ENCODE measurements at places on chromosomes 4 and X.

DNA sequence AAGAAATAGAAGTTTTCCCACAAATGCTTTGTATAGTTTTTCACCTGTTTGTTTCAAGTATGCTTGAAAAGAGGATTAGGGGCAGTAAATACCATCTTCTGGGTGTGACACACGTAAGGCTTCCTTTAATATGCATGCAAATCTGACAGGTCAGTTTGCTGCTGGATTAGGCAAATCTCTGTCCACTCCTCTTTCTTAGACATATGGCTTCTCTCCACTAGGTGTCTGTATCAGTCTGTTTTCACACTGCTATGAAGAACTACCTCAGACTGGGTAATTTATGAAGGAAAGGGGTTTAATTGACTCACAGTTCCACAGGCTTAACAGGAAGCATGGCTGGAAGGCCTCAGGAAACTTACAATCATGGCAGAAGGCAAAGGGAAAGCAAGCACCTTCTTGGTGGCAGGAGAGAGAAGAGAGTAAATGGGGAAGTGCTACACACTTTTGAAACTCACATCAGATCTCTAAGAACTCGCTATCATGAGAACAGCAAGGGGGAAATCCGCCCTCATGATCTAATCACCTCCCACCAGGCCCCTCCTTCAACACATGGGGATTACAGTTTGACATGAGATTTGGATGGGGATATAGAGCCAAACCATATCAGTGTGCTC, 66.9 kb downstream of the TAB3 start:
- no peak for DNase-seq

DNA sequence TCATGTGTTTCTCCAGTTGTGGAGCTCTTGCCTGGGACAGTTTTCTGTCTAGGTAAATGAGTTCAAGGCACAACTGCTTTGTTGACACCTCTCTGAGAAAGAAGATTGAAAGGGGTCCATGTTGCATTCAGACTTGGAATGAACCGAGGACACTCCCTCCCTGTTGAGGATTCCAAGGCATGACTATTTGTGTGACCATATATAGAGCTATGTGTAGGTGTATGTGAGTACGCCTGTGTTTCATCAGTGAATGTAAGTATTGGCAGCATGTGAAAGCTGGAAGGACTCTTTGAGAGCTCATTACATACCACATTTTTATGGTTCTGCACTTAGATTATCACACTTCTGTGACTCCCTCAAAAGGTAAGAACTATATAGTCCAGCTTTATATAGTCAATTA, 3.4 kb downstream of the HEPH start:
- peak; percentile 34 for DNase-seq

GRCh38 chr4:30555775-30556174, 164.4 kb upstream of the PCDH7 start:
- no peak for DNase-seq

- peak; percentile 61 for DNase-seq
These were observed 166.8 kb downstream of the SHROOM3 start for GRCh38 chr4:76601791-76602190.

DNA sequence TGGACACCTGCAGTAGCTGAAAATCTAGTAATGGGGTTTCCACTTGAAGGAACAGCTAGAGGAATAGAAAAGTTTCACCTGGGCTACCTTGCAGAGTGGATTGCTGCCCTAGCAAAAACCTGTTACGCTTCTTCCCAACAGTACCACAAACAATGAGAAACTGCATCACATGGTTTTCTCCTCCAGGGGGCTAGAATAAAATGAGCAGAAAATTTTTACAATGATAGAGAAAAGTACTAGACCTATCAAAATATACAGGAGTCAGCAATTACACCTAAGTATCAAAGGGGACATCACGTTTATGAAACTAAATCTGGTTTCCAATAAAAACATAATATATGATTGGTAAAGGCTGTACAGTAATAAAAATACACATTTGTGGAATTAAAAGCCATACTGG, 423.1 kb upstream of the PITX2 start:
- DNase-seq: no peak

- DNase-seq: peak; percentile 19
These were observed 531 bp downstream of the ZNF141 start for GRCh38 chr4:337932-338758.

- DNase-seq: no peak
These were observed 645.7 kb upstream of the DIPK2B start for GRCh38 chrX:45846328-45846727.

- no peak for DNase-seq
These were observed 73.9 kb upstream of the MAP9 start for GRCh38 chr4:155450676-155451075.

GRCh38 chr4:150250293-150250997, 172.2 kb downstream of the DCLK2 start:
- DNase-seq: no peak

DNA sequence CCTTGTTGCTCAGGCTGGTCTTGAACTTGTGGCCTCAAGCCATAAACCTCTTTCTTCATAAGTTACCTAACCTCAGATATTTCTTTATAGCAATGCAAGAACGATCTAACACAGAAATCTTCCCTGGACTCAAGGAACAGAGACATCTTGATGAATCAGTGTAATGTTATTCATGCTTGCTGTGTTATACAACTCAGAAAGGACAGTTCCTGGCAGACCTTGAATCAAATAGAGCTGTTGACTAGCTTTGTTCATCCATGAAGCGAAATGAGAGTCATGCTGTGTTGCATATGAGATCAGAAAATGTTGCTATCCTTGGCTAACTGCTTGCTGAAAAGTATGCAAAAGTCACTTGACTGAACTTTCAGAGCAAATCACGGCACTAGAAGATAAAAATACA, 72.6 kb upstream of the ARHGAP24 start:
- peak; percentile 89 for DNase-seq

GRCh38 chr4:124713185-124713592, 657 bp upstream of the ANKRD50 start:
- peak; percentile 78 for DNase-seq

- DNase-seq: no peak
These were observed 79.4 kb downstream of the FTHL17 start for GRCh38 chrX:30992381-30992904.

- no peak for DNase-seq
These were observed 495.9 kb upstream of the FSTL5 start for GRCh38 chr4:162659716-162660115.

GRCh38 chr4:9146967-9147366, 23.2 kb upstream of the FAM90A26 start:
- DNase-seq: no peak

GRCh38 chr4:120005076-120005475, 61.6 kb downstream of the MAD2L1 start:
- DNase-seq: no peak

- no peak for DNase-seq
These were observed 4.8 kb downstream of the ATP2B3 start for GRCh38 chrX:153522259-153522658.

DNA sequence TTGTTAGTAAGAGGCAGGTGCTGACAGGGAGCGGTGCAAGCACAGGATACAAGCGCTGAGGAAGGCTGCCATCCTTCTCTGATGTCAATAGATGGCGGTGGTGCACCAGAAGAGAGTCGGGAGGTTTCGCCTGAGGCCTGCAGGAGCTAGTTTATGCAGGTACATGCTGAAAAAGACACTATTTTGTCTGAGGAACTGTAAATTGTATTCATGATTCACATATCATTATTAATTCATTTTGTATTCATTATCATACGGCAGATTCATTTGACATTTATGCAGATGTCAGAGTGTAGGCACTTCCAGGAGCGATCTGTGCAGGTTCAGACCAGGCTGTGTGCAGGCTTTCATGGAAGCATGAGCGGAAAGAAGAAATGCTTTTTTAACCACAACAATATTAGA, 824.0 kb downstream of the STIM2 start:
- peak; percentile 60 for DNase-seq

GRCh38 chr4:38062088-38062775, 102.0 kb downstream of the PTTG2 start:
- DNase-seq: peak; percentile 76

DNA sequence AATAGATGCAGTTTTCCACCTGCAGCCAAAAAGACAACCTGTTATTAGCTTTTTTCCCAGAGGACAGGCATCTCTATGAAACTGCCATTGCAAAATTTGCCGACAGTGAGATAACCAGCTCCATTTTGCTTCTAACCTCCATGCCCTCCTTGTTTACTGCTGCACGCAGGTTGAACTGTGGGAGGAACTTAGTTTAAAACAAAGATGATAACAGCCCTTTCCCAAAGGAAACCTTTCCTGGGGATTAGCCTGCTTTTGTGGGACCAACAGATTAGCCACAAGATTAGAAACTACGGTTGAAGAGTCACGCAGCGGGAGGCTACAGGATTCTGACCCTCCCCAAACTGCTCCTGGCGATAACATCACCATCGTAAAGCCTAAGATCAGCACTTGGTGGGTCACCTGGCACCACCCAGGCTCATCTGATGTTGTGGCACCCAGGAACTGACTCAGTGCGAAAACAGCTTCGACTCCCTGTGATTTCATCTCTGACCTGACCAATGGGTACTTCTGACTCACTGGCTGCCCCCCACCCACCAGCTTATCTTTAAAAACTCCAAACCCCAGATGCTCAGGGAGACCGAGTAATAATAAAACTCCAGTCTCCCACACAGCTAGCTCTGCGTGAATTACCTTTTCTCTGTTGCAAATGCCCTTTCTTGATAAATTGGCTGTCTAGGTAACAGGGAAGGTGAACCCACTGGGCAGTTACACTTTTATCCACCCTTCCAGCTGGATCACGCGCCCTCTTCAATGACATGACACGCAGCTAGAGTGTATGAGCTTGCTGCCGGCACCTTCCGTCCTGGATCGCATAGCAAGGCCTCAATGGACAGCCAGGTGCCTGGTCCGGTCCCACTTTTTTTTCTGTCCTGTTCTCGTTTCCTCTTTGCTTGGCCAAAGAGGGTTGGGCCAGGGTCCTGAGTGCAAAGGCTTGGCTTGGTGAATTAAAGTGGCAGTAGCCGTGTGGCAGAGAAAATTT, 27.2 kb downstream of the NOP14 start:
- no peak for DNase-seq

DNA sequence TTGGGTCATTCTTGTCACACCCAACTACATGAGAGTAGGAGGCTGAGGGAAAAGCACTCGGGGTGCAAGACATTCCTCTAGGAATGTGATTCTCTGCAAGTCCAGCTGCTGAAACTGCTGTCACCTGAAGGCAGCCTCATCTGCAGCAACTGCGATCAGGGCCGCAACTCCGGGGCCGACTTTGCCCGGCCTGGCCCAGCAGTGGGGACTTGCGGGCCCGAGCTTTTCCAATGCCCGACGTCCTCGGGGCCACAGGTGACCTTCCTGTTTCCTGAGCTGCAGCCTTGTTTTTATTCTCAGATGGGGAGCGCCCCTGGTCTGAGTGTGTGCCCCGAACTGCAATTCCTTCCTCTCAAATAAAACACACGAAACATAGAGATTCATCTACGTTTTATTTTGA, 104.7 kb upstream of the NKX1-1 start:
- DNase-seq: no peak

- no peak for DNase-seq
These were observed 61.4 kb downstream of the HTRA3 start for GRCh38 chr4:8330821-8331574.

DNA sequence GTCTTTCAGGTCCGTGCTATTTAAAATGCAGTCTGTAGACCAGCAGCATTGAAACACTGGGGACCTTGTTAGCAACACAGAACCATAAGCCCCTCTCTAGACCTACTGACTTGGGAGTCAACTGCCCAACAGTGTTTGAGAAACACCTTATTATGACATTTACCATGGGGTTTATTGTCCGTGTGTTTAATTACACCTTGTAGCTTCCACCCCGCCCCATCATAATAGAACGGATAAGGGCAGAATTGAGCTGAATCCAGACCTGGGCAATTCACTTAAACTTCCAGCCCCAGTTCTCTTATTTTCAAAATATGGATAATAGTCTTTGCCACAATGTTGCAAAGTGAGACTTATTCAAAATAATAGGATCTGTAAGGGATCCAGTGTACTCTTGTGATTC, 30.6 kb upstream of the CLNK start:
- no peak for DNase-seq

DNA sequence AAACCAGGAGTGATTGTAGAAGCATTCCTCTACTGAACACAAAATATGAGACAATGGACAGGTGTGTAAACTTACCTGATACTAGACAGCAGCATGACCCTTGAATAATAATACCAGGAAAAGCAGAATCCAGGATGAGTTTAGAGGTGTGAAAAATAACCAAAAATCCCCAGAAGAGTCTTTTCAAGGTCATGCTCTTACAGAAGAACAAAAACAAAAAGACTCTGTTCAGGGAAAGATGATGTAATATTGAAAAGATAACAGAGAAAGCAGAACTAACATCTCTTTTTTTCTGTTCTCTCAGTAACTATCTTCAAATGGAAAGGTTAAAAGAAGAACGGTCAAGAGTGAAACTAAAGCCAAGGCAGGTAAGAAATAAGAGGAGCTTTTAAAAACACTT, 14.0 kb upstream of the ARHGAP10 start:
- no peak for DNase-seq

GRCh38 chr4:41678086-41678816, 70.3 kb downstream of the PHOX2B start:
- DNase-seq: peak; percentile 37

GRCh38 chr4:47705326-47705981, 132.4 kb downstream of the CORIN start:
- peak; percentile 17 for DNase-seq

DNA sequence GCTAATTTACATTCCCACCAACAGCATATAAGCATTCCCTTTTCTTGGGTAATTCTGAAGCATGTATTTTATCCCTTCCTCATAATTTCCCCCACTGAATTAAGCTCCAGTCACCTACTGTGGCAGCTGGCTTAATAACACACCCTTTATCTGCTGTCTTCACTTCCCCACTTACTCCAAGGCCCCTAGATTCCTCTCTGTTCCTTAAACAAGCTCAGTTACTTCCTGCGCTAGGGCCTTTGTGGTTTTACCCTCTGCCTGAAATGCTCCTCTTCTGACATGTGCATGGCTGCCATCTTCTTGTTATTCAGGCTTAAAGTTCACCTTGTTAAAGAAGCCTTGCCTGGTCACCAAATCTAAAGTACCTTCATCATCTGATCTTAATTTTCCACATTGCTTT, 47.2 kb upstream of the RPS6KA3 start:
- no peak for DNase-seq

DNA sequence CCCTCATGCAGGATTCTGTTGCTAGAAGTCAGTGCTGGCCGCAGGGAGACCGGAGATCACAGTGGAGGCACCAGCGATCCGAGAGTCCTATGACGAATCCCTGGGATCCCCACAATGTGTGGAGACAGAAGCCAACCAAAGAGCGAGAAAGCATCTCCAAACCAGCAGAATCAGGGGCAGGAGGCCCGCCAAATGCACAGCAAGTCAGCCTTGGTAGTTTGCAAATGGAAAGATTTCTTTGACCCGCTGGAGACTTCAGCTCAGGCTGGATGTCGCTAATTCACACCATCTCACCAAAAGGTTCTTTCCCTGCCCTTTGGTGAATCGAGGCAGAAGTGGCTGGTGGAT, 505 bp upstream of the PKD2 start:
- DNase-seq: no peak

GRCh38 chr4:102503831-102504786, 3.0 kb downstream of the NFKB1 start:
- no peak for DNase-seq

GRCh38 chr4:80336582-80336981, 1.1 kb downstream of the CFAP299 start:
- DNase-seq: peak; percentile 27

- no peak for DNase-seq
These were observed 664 bp downstream of the MED12 start for GRCh38 chrX:71118985-71119535.

GRCh38 chr4:76035799-76036380, at the start of gene CXCL11:
Gene CXCL11 (minus strand): TSS chr4:76036070. CDS start chr4:76035987, 83 bp downstream.
- DNase-seq: no peak

- no peak for DNase-seq
These were observed 34.7 kb downstream of the IL13RA1 start for GRCh38 chrX:118761939-118762707.

- DNase-seq: no peak
These were observed 528 bp upstream of the SLC25A4 start for GRCh38 chr4:185142564-185142911.
